ENCODE measurements at places on chromosomes 7 and 10.

DNA sequence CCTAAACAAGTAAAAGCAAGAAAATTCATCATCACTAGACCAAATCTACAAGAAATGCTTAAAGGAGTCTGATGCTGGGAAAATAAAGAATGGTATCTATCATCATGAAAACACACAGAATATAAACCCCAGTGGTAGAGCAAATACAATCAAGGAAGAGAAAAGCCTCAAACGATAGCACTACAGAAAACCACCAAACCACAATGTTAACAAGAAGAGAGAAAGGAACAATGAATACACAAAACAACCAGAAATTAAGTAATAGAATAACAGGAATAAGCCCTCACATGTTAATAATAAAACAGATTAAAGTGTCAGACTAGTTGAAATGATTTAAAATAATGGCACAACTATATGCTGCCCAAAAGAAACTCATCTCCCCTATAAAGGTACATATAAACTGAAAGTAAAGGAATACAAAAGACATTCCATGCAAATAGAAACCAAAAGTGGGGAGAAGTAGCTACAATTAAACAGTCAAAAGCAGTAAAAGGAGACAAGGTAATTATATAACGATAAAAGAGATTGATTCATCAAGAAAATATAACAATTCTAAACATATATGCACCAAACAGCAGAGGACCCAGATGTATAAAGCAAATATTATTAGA is 77.3 kb downstream of the JMJD1C start:
- no peak for DNase-seq

GRCh38 chr7:130951303-130951975 is 217.4 kb upstream of the KLF14 start:
- no peak for DNase-seq

GRCh38 chr10:123472606-123473005 is 193.5 kb upstream of the GPR26 start:
- DNase-seq: no peak

- no peak for DNase-seq
These were observed 388.3 kb upstream of the ETV1 start for GRCh38 chr7:14377646-14378266.

DNA sequence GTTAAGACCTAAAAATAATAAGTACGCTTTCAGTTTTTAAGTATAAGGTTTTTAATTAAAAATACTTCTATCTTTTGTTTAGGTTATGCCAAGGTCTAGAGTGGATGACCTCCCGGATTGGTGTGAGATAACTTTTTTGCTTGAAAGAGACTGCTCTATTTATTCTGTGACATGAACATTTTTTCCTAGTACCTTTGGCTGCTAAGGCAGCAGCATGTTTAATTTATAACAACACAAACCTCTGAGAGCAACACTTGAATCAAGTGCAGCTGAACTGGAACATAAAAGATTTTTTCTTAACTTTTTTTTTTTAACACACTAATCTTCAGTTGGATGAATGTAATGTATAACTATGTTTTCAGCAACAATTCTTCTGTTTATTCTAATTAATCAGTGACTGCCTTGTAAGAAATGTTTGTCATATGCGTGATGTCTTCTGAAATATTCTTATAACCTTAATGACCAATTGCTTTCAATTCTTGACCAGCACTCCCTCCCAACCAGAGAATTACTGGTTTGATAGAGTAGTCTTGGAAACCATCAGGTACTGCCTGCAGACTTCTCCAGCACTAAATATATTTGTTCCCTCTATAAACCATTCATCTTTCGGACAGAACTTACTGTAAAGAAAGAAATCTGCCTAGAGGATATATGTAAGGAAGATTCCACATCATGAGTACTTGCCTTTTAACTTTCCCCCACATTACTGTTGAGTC is 16.0 kb downstream of the ARL5B start:
- DNase-seq: no peak

GRCh38 chr10:75035975-75036708 is 75.3 kb upstream of the SAMD8 start:
- no peak for DNase-seq

GRCh38 chr10:130899856-130900255 is 411.7 kb downstream of the TCERG1L start:
- DNase-seq: no peak

- no peak for DNase-seq
These were observed 116.1 kb downstream of the INSYN2A start for GRCh38 chr10:127080317-127080716.

- DNase-seq: no peak
These were observed 5.5 kb upstream of the IMPDH1 start for GRCh38 chr7:128415217-128415785.

GRCh38 chr10:21488957-21489446 is 36.5 kb downstream of the SKIDA1 start:
- DNase-seq: no peak

GRCh38 chr7:120986650-120987049 is 1.9 kb upstream of the CPED1 start:
- DNase-seq: no peak

- no peak for DNase-seq
These were observed 1.7 kb downstream of the PALS2 start for GRCh38 chr7:24574950-24575349.

- no peak for DNase-seq
These were observed 37.0 kb upstream of the ZMIZ1 start for GRCh38 chr10:79031723-79032122.

- DNase-seq: no peak
These were observed 111.1 kb downstream of the PRLHR start for GRCh38 chr10:118484152-118484871.

GRCh38 chr10:61633665-61634064 is 29.1 kb upstream of the CABCOCO1 start:
- no peak for DNase-seq

DNA sequence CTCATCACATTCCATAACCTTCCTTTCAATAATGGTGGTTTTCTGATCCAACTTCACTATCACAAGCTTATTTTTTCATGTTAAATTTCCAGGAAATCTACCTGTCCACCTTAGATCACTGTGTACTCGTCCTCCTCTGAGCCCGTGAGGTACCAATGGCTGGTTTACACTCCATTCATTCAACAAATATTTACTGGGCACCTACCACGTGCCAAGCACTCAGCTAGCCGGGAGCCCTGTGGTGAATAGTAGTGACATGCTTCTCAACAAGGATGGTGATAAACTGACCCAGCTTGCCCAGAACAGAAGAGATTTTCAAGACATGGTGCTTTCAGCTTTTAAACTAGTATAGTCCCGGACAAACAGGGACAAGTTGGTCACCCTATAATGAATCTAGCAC is 98.2 kb downstream of the FAM204A start:
- DNase-seq: no peak

DNA sequence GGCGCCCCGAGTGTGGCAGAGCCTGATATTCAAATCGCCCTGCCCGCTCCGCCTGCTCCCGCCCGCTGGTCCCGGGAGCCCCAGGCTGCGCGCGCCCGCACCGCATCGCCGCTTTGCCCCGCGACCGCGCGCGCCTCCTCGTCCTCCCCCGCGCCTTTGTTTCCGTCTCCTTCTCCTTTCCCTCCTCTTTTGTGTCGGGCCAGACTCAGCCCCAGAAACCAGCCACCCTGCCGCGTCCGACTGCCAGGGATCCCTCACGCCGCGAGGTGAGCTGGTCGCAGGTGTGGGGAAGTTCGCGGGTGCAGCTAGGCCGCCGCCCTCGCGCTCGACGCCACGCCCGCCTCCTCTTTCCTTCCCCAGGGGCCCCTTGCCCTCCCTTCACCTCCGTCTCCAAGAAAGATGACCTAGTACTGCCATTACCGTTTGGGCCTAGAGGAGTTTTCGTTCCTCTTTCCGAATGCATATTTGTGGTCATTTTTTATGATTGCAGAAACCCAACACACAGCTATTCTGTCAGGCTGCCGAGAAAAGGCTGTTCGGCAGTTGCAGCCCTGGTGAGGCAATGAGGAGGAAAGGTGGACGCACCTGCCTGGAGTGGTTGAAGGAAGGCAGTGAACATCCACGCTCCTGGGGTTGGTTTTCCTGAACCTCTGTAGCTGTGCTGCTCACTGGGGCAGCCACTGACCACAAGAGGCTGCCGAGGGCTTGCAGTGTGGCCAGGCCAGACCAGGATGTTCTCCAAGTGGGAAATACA is 107.3 kb downstream of the SNX10 start:
- DNase-seq: no peak

DNA sequence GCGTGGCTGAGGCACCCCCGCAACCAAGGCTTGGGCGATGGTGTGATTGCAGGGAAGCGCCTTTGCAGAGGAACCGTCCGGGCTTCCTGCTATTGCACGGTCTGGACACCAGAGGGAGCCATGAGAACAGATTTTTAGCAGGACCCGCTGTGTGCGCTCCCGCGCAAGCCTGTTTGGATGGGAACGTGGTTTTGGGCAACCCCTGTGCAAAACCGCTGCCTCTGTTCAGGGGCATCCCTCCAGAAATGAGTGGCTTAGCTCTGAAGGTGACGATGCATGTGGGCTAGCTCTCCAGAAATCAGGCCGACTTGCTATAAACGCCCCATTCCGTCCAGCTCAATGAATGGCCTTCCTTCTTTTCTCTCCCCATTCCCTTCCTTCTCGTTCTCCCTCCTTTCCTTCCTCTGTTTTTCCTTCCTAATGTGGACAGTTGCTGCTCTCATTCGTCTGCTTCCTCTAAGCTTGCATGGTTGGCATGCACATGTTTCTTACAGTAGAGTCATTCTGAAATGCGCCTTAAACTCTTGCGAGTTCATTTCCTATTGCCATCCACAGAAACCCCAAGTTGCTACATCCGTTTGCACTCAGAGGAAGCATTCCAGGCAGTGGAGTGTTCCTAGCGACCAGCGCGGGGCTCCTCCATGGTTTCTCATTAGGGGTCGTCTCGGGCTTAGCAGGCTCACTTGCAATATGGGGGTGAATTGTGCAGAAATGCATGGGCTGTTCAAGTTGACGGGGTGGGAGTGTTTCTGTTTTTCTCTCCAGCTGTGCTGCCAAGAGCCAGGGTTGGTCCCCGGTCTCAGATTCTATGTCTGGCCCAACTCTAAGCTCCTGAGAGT is 302.5 kb upstream of the GALNT17 start:
- peak; percentile 13 for DNase-seq

DNA sequence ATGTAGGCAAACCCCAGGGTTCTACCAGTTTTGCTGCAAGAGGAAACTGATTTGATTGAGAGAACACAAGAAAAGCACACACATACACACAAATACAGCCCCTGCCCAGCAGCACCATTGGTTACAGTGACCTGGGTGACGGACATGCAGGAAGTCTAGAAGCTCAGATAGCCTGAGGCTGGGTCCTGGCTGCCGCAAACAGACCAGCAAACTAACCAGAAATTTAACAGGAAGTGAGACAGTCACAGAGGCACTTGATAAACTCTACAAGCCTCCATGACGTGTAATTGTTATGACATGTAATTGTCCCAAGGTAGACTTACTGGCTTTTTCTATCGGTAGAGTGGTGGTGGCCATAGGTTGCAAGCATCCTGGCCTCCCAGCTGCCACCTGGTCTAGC is 58.9 kb downstream of the PRKAR2B start:
- DNase-seq: no peak

DNA sequence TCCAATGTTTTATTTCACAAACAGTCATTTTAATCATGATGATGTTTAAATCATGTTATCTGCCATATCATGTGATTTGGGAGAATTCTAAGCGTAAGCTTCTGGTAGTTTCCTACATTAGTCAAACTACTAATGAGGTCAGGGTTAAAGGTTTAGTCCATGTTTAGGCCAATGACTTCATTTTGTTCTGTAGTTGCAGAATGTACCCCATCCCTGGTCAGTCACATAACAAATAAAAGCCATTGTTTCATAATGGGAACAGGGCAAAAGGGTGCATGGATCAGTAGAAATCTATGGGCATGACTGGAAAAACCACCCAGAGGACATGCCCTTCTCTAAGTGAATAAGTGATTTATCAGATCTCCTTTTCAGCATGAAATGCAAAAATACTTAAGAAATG is 138.4 kb upstream of the ABCB5 start:
- no peak for DNase-seq

DNA sequence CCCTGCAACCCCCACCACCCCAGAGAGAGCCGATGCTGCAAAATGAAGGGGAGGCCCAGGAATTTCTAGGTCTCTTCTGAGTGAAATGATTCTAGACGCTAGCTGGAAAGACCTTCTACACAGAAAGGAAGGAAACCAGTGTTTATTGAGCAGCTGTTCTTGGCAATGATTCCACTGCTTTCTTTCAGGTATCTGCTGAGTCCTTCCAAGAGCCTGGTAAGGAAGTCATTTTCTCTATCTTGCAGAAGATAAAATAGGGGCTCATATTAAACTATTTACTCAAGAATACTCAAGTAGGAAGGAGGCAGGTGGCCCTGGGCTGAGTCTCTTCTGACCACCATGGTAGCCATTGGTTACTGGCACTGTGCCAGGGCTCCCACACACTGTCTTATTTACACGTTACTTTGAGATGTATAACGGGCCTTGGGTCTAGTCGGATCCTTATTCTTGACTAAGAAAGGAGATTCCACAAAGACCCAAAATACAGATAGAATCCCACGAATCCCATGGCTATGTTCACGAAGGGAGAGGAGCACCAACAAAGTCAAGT is 112.1 kb downstream of the GALNT11 start:
- no peak for DNase-seq

DNA sequence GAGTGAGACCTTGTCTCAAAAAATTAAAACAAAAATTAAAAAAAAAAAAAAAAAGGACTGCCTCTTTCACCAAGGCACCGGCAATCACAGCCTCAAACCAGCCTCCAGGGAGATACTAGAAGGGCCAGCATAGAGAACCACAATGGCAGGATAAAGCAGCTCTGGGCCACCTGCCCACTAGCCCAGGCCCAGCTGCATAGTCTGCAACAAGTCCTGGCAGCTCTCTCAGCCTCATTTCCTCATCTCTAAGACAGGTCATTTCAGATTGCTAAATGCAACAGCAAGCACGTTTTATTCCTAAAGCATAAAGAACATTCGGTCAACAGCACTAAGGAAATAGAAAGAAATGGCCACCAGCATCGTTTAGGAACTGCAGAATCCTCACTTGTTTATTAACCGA is 28.8 kb downstream of the XPNPEP1 start:
- DNase-seq: no peak

DNA sequence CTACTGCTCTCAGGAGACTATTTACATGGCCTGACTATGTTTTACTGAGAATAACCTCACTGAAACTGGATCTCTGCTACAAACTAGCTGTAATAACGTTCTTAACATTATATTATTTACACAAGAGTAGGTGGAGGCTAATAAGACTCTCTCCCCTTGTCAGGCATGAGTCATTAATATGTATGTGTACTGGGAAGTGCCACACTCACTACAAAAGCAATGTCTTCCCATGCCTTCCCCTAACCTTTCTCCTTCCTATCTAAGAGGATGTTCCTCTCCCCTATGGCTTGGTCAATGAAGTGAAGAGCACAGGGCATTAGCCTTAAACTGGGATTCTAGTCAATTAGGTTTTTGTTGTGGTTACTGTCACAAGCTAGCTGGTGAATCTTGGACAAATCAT is 147.9 kb downstream of the DGKB start:
- DNase-seq: no peak

- DNase-seq: no peak
These were observed 31.2 kb downstream of the GPRIN2 start for GRCh38 chr10:46525177-46525823.

- DNase-seq: no peak
These were observed 14.2 kb upstream of the FOXK1 start for GRCh38 chr7:4667776-4668509.
